ENCODE measurements at places on chromosomes 13 and 19.
A peak's percentile ranks its signal among the peaks of the same experiment; 100 is the strongest.

GRCh38 chr13:50078895-50079654, 63.8 kb downstream of the KCNRG start:
- no peak for DNase-seq

DNA sequence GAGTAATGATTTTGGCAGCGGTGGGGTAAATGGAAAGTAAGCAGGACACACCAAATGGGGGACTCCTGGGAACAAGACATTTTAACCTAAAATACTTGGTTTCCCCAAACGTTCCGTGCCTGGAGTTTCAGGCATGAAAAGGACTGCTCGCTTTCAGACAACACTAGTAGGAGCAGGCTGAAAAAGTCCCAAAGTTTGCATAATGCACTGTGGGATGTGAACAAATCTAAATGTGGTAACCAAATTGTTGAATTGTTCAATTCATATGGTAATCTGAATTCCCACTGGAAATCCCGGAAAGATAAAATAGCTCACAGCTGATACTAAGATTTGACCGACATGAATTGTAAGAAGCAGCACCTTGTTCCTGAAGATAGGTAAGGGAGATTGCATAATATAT, 467.2 kb upstream of the ARGLU1 start:
- no peak for DNase-seq

DNA sequence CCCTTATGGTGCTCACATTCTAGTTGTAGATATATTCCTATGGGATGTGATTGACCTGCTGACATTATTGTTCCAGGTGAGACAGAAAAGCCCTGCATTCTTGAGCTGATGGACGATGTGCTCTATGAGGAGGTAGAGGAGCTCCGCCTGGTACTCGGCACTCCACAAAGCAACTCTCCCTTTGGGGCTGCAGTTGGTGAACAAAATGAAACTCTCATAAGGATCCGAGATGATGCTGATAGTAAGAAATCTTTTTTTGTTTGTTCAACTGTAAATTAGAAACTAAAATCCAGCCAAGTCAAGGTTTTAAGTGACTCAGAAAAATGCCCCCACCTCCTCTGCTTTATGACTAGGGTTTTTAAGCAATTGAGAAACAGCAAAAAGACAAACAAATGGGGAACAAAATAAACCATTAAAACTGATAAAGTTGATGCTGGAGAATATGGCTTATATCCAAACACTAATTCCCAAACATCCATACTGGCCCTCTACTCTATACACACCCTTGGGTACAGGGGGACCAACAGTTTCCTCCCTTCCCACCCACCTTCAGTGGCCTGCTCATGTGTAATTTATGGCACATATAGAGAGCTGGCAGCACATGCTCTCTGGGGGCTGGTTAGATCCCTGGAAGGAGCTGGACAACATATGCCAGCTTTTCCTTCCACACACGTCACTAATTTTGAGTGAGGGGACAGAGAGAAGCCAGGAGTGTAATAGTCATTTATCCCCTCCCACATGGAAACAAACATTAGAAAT, 139.6 kb downstream of the STOML3 start:
- no peak for DNase-seq

- DNase-seq: no peak
These were observed 14.0 kb downstream of the CD70 start for GRCh38 chr19:6576869-6577475.

GRCh38 chr19:51006406-51006805, 5.0 kb upstream of the KLK8 start:
- no peak for DNase-seq

DNA sequence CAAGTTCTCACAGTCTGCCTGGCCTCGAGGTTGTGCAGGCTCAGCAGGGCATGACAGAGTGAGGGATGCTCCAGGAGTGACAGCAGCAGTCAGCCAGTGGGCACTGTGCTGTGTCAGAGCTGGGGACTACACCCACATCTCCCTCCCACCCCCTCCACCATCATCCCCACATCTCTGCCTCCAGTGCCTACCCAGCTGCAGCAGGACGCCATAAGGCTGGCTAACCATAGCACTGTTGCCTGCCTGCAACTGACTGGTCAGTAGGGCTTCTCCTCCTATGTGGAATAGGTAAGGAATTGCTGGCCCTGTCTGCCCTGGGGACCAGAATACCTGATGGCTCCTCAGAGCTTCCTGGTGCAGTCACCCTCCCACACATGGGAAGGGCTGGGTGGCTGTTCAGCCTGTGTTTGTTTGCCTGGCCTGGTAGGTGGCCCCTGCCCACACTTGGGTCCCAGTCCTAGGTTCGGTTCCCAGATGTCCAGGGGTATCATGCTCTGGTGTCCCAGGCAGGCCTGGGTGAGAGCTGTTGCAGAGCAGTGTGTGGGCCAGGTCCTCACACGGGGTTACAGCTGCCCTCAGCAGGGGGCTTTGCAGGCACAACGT, 15.7 kb downstream of the GPI start:
- DNase-seq: no peak

DNA sequence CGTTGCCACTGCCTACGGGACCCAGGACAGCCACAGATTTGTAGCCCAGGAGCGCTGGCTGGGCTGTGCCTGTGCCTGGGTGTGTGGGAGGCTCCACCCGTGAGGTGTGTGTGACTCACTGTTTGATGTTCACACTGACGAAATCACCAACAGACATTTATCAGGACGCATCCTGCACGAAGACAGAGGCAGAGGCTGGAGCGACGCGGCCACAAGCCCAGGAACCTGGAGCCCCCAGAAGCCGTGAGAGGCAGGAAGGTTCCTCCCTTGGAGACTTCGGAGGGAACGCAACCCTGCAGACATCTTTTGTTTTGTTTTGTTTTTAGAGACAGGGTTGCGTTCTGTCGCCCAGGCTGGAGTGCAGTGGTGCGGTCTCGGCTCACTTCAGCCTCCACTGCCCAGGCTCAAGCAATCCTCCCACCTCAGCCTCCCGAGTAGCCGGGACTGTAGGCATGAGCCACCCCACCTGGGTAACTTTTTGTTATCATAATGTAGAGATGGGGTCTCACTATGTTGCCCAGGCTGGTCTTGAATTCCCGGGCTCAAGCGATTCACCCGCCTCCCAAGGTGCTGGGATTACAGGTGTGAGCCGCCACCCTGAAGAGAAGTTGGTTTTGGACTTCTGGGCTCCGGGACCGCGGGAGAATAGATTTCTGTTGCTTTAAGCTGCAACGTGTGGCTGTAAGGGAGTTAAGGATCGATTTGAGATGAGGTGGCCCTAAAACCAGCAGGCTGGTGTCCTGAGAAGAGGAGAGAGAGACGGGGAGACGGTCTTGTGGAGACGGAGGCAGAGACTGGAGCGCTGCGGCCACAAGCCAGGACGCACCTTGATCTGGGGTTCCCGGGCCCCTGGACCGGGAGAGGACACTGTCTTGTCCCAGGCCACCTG, 24.9 kb upstream of the WDR18 start:
- peak; percentile 58 for DNase-seq

DNA sequence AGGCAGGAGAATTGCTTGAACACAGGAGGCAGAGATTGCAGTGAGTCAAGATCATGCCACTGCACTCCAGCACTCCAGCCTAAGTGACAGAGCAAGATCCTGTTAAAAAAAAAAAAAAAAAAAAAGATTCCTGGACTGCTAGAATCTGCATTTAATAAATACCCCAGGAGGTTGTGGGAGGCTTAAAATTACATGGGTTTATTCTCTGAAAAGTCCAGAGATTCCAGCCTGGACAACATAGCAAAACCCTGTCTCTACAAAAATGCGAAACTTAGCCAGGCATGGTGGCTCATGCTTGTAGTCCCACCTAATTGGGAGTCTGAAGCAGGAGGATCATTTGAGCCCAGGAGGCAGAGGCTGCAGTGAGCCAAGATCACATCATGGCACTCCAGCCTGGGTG, 9.5 kb upstream of the SLC1A5 start:
- DNase-seq: no peak

DNA sequence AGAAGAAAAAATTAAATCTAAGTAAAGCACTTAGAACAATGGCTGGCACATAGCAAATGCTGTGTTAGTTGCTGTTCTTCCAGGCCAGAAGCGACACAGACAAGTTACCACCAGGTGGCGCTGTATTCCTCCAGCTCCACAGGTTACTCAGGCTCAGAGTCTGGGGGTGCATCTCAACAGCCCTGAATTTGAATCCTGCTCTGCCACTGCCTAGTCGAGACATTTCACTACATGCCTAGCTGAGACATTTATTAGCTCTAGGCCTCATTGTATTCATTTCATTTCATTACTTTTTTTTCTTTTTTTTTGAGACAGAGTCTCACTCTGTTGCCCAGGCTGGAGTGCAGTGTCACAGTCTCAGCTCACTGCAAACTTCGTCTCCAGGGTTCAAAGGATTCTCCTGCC, 16.4 kb upstream of the CYP2B6 start:
- DNase-seq: peak; percentile 77

DNA sequence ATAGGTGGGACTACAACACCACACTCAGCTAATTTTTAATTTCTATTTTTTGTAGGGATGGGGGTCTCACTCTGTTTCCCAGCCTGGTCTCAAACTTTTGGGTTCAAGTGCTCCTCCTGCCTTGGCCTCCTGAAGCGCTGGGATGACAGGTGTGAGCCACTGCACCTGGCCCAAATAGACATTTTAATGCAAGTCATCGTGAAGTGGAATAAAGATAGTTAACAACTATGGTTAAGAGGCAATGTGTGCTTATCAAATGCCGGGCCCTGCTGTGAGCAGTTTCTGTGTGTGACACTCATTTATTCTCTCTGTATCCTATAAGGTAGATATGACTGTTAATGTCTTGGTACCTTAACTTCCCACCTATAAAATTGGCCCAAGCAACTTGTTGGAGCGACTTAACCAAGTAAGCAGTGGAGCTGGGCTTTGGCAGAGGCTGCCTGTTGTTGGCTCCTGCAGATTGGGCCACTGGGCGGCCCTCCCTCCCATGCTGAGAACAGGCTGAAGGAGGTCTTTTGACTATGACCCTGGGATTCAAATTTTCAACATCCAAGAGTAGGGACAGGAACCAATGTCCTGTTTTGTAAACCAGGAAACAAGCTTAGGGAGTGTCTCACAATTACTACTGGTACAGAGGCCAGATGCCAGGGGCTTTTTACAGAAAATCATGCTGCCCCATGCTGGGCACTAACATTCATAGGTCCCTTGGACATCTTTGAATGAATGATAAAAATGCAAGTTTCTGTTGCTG, 450.7 kb downstream of the TSHZ3 start:
- DNase-seq: no peak

GRCh38 chr13:106083620-106084350, 451.7 kb downstream of the EFNB2 start:
- no peak for DNase-seq

DNA sequence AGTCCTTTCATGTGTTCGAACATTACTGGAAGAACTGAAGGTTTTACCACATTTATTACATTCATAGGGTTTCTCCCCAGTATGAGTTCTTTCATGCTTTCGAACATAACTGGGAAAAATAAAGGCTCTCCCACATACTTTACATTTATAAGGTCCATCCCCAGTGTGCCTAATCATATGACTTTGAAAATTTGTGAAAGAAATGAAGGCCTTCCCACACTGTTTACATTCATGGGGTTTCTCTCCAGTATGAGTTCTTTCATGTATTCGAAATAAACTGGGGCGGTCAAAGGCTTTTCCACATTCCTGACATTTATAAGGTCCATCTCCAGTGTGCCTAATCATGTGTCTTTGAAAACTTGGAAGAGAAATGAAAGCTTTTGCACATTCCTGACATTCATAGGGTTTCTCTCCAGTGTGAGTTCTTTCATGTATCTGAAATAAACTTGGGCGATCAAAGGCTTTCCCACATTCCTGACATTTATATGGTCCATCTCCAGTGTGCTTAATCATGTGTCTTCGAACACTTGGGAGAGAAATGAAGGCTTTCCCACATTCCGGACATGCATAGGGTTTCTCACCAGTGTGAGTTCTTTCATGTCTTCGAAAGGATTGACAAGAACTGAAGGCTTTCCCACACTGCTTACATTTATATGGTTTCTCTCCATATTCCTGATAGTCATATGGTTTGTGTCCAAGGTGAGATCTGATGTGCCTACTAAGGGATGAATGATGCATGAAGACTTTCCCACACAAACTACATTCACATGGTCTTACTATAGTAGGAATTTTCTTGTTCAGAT, 24.0 kb downstream of the ZNF564 start:
- no peak for DNase-seq

- DNase-seq: peak; percentile 44
These were observed 27.3 kb downstream of the LRFN3 start for GRCh38 chr19:35963514-35963913.

GRCh38 chr13:31913459-31913858, 118.1 kb upstream of the FRY start:
- no peak for DNase-seq

DNA sequence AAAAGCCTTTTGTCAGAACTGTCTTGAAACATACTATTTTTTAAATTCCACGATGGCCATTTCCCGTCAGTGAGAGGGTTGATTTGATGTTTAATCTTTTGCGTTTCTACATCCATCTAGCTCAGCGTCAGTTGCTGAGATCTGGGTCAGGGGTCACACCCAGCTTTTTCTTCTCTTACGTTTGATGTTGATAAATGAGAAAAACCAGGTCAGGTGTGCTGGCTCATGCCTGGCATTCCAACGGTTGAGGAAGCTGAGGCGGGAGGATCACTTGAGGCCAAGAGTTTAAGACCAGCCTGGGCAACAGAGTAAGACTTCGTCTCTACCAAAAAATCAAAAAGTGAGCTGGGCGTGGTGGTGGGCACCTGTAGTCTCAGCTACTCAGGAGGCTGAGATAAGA, 168.9 kb downstream of the PTPRS start:
- DNase-seq: no peak

DNA sequence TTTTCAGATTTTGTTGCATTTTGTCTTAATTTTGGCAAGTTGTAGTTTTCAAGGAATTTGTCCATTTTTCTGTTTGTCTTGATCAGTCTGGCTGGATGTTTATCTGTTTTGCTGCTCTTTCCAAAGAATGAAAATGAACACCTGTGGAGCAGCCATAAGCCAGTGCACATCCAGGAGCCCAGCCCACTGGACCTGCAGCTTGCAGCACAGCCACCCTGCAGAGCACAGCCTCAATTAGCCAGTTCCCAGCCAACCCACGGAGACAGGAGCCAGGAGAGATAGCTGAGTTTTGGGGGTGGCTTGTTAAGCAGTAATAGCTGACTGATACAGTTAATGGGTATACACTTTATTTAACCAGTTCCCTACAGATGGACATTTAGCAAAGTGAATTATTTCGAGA, 38.0 kb upstream of the URI1 start:
- DNase-seq: no peak

- no peak for DNase-seq
These were observed 52.4 kb downstream of the TSHZ3 start for GRCh38 chr19:31296741-31297390.

- no peak for DNase-seq
These were observed 1.6 kb downstream of the DNM2 start for GRCh38 chr19:10719466-10719961.

DNA sequence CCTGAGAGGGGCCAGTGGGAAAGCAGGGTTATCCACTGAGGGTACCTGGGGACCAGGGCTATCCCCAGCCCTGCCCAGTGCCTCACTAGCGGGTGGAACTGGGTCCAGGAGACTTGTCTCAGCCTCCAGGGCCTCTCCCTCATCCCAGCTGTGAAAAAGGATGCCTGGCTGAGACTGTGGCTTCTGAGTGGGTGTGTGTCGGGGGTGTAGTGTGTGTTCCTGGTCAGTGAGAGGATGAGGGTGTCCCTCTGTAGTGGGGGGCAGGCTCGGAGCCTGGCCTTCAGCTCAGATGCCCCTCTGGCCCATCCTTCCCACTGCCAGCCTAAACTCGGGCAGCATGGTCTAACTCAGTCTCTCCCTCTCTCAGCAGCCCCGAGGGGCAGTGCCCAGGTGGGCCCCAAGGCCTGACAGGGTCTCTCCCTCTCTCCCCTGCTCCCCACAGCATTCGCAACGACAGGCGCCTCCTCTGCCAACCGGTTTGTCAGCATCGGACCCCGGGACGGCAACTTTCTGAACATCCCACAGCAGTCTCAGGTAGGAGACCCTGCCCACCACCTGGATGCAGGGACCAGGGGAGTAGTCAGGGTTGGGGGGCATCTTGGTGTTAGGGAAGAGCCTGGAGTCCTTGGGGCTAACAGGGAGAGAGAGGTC, 12.7 kb downstream of the LYL1 start:
- no peak for DNase-seq
